ENCODE measurements at places on chromosomes 7 and 10.

GRCh38 chr10:103823706-103824272 is 31.6 kb downstream of the SH3PXD2A start:
- DNase-seq: no peak

- DNase-seq: no peak
Observed at GRCh38 chr10:27878281-27878680, 120.6 kb downstream of the ODAD2 start.

GRCh38 chr7:73504920-73505319 is 17.2 kb downstream of the BAZ1B start:
- DNase-seq: no peak

- DNase-seq: no peak
Observed at GRCh38 chr7:71824006-71824760, 588.0 kb downstream of the CALN1 start.

GRCh38 chr7:132438926-132439325 is 137.3 kb downstream of the PLXNA4 start:
- DNase-seq: no peak

DNA sequence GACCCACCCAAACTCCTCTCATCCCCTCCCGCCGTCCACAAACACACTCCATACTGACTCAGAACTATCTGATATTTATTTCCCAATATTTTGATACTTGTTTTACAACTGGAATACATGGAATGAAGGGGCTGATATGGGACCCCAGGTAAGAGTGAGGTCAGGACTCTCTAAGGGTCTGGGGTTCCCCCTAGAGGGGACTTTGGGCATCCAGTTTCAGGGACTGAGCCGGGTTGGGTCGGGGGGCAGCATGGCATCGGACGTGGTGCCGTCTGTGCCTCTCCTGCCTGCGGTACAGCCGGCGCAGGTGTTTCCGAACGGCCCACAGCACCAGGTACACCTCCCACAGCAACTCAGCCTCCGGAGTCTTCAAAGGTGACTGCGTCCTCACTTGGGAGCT is 7.5 kb downstream of the SPACDR start:
- no peak for DNase-seq

DNA sequence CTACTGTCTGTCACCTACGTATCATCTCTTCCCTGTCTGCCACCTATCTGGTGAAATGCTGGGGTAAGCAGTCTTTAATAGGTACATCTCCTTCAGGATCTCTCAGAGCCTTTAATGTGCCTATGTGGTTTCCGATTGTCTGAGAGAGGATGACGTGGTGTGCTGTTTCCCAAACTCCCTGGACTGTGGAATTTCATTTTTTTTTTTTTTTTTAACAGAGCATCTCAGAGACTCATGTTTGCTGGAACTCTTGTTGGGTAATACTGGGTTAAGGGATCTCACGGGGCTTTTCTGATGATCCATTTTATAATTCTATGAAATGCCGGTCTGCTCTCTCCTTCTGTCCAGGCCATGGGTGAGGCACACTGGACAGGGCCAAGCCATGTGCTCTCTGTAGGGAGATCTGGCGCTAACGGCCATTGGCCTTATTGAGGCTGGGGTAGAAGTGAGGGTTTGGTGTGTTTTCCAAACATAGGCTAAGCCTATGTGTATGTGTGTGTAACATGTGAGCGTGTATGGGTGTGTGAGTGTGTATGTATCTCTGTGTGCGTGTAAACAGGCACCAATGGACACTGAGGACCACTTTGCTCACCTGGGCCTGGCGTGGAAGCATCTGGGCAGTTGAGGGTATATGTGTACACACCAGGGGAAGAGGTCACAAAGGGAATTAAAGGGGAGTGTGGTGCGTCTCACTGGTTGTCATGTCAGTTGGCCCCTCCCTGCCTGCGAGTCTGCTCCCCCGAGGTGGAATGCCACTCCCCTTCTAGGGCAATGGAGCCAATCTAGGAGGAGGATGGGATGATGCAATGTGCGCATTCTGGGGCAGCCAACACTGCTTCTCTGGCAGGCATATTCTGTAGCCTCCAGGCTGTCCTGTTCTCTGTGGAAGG is 7.8 kb downstream of the ADRA2A start:
- no peak for DNase-seq

DNA sequence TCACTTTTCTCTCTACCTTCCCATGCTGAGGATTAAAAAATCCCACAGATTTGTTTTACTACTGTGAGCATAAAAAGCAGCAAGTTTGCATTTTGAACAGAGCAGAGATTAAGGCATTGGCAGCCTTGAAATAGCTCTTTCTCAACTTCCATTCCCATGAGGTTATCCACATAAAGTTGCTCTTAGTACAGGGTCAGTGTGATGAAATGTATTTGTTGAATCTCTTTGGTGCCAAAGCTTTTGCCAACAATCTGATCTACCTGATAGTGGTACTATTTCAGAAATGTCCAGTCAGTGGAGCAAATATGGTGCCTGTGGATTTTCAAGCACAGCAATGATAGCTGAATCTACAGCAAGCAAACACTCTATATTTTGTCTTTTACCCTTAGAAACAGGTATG is 254.8 kb downstream of the INHBA start:
- no peak for DNase-seq

All from hepatic stellate cell (primary cell).